ENCODE measurements at places on chromosomes 13 and 19. TPM values are rescaled to one million over a fixed set of nuclear protein-coding genes. Genes with fewer than 3 reads are reported as not detected.

The CEBPA gene
- 297 TPM for total RNA-seq

The IPO5 gene
- 52.5 TPM for total RNA-seq

The LHB gene
- total RNA-seq = 1.8 TPM

The KLF1 gene
- not detected for total RNA-seq

All from lower leg skin (tissue), 4 donors.